T-helper 17 cell (primary cell): ENCODE measurements at places on chromosomes 5 and 9.

DNA sequence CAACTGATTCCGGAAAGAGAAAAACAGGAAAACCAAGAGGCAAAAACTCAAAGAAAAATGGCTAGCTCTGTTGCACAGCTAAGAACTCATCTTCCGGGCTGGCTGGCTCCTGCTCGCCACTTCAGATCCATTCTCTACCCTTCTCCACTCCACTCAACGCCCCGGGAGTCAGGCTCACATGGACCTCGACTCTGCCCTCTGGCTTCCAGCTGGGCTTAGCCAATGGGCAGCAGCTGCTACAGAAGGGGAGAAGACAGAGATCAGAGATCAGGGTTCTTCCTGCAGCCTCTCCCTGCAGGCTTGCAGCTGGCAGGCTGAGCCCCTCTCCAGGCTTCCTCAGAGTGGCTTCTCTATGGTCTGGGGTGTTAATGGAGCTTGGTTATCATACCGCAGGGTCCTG lies 187.5 kb downstream of the MED10 start:
- no peak overlapping the region for H3K4me3 ChIP-seq
- H3K27me3 ChIP-seq, result peaks cover 5% of the 10 kb centered on the region
- H3K36me3 ChIP-seq, result no peaks in the 10 kb centered on the region
- DNase-seq, result no peak
- H3K4me1 ChIP-seq, result no peaks in the 10 kb centered on the region

DNA sequence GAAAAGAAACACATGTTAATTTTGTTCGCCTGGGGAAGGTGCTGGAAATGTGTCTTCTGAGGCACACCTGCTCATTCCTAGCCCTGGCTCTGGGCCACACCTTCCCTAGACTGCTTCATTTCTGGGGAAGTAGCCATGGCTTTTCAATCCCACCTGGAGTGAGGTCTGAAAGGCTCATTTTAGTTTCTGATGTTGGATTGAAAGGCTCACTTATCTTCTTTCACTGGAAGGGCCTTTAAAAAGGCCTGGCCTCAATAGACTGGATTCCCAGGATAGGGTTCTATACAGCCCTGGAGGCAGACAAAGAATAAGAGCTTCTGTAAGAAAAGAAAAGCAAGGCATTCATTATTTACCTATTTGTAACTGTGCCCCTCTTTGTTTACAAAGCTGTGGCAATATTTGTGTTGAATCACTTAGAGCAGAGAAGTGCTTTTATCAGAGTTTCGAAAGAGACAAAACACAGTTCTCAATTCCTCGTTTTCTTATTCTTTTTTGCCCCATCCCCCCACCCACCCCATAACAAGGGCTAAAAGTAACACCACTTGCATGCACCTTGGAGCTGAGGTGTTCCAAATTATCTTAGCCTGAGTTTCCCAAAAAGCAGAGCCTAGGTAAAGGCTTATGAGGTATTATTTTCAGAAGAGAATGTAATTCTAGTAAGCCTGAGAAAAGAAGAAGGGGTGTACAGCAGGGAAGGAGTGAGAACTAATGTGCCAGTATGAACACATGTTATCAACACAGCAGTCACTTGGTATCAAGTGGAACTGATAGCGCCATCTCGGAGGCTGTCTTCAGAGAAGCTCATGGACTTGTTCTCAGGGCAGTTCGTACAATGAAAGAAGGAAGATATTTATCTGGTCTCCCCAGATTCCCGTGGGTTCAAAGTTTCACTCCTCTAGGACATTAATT lies 413.1 kb downstream of the KCTD16 start:
- H3K27ac ChIP-seq, result no peak overlapping the region
- no peak overlapping the region for H3K4me3 ChIP-seq
- no peaks in the 10 kb centered on the region for H3K36me3 ChIP-seq
- H3K4me1 ChIP-seq, result no peaks in the 10 kb centered on the region
- no peaks in the 10 kb centered on the region for H3K27me3 ChIP-seq
- DNase-seq, result no peak

- H3K36me3 ChIP-seq, result no peaks in the 10 kb centered on the region
- H3K4me3 ChIP-seq, result no peak overlapping the region
- no peaks in the 10 kb centered on the region for H3K4me1 ChIP-seq
- H3K27ac ChIP-seq, result no peak overlapping the region
- DNase-seq, result no peak
These were observed 389.5 kb downstream of the KIF4B start for GRCh38 chr5:155402927-155403640.

- no peaks in the 10 kb centered on the region for H3K27me3 ChIP-seq
- no peak overlapping the region for H3K4me3 ChIP-seq
- H3K4me1 ChIP-seq, result no peaks in the 10 kb centered on the region
- no peak overlapping the region for H3K27ac ChIP-seq
These were observed 203.3 kb upstream of the CDH9 start for GRCh38 chr5:27241564-27242257.

- peaks cover 6% of the 10 kb centered on the region for H3K4me1 ChIP-seq
- H3K27ac ChIP-seq, result no peak overlapping the region
- DNase-seq, result no peak
- H3K27me3 ChIP-seq, result peaks cover 15% of the 10 kb centered on the region
These were observed 70.1 kb upstream of the MOCS2 start for GRCh38 chr5:53179691-53180090.

- H3K4me3 ChIP-seq, result no peak overlapping the region
- no peaks in the 10 kb centered on the region for H3K36me3 ChIP-seq
- no peak for DNase-seq
- no peak overlapping the region for H3K27ac ChIP-seq
These were observed 176.5 kb upstream of the TLE4 start for GRCh38 chr9:79395228-79395627.

DNA sequence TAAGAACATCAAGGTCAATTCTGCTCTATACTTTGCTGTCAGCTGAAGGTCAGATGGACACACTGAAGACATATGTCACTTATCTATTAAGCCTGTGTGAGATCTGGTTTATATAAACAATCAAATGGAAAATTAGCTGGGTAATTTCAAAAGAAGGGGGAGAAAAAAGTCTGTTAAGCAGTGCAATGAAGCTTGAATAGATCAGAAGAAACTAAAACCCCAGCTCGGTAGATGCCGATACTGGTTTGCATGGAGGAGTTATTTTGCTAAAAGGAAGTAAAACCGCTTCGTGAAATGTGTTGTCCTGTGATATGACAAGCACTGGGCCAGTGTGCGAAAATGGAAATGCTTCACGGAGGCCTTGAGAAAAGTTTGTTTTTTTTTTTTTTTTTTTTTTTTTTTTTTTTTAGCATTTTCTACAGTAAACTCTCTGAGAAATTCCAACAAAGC lies 148.8 kb downstream of the MEF2C start:
- DNase-seq, result no peak
- H3K27ac ChIP-seq, result peak overlapping the region; percentile 79
- H3K4me1 ChIP-seq, result peaks cover 11% of the 10 kb centered on the region
- no peaks in the 10 kb centered on the region for H3K36me3 ChIP-seq
- H3K27me3 ChIP-seq, result peaks cover 50% of the 10 kb centered on the region

DNA sequence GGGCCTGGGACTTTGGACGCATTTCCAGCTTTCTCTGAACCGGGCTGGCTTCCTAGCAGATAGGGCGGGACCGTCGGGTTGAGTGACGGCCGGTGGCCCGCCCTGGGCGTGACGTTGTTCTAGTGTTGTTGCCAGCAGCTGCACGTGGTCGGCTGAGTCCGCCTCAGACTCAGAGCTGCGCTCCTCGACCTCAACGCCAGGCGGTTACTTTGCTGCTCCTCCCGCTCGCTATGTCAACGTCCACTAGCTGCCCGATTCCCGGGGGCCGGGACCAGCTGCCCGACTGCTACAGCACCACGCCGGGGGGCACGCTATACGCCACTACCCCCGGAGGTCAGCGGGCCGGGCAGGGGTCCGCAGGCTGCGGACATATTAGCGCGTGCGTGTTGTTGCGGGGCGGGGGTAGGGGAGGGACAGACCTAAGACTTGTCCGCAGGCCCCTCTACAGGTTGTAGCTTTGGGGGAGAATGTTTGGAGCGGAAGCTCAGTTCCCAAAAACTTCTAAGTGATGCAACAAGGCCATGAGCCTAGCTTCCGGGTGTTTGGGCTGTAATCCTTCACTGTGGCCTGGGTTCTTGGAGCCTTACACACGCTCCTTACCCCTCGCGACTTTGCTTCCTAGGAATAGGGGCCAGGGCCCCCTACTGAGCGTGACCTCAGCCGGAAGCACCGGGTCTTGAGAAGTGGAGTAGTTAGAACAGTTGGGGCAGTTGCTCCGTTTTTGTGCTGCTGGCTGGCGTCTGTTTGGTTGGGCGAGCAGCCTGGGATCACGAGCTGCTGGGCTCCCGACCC lies at the start of gene EIF4EBP3:
TSS of gene EIF4EBP3 (plus strand) at position 155 of the 792 bp plus-strand sequence. CDS start at position 231, 76 bp downstream.
- H3K27me3 ChIP-seq, result no peaks in the 10 kb centered on the region
- H3K4me1 ChIP-seq, result peaks cover 36% of the 10 kb centered on the region
- peak within 1 kb of the TSS; percentile 89 for H3K4me3 ChIP-seq
- peak; percentile 77 for DNase-seq
- H3K36me3 ChIP-seq, result peaks cover 9% of the 10 kb centered on the region

DNA sequence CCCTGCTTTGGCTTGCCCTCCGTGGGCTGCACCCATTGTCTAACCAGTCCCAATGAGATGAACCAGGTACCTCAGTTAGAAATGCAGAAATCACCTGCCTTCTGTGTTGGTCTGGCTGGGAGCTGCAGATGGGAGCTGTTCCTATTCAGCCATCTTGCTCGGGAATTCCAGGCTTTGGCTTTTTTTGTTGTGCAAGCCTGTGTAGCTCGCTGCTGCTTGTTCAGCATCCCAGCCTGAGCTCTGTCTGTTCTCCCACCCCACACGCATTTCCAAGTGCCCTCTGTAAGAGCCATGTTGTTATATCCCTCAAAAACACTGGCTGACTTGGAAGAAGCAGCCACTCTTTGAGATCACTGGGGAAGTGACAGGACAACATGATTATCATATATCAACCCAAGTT lies 101.6 kb upstream of the DPYSL3 start:
- no peak overlapping the region for H3K27ac ChIP-seq
- no peak for DNase-seq
- H3K36me3 ChIP-seq, result peaks cover 8% of the 10 kb centered on the region
- no peak overlapping the region for H3K4me3 ChIP-seq

DNA sequence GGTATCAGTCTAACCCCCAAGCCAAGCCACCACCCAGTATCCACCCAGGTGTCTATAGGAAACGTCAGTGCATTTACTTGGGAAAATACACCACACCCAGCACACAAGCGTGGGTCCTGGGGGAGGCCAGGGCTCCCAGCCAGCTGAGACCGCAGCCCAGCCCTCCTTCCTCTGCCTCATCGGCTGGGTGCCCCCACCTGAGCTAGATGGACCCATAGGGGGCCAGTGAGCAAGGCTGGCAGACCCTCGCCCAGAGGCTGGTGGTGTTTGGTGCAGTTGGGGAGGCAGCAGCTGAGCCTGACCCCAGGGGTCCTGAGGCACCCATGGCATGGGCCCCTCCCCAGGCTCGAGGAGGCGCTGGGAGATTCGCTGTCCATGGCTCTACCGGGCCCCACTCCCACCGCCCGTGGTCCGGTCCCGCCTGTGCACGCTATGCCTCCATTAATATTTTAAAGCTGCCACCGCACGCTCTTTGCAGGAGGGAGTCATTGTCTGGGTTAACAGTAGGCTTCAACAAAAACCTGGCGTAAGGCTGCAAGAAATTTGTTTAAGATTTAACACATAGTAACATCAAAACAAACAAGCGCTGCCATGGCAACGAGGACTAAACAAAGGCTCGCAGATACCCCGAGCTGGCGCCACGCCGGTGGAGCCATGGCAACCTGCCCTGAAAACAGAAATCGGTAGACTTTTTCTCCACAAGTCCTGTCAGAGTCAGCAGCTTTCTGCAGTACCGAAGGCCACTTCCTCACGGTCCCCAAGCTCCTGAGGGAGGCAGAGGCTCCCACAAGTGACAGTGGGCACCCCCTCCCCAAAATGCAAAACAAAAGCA lies 20.6 kb downstream of the TPPP start:
- peaks cover 18% of the 10 kb centered on the region for H3K4me1 ChIP-seq
- peak overlapping the region; percentile 97 for H3K27ac ChIP-seq
- H3K36me3 ChIP-seq, result peaks cover 5% of the 10 kb centered on the region
- H3K4me3 ChIP-seq, result peak overlapping the region; percentile 88
- no peaks in the 10 kb centered on the region for H3K27me3 ChIP-seq
- DNase-seq, result peak; percentile 88
